ENCODE measurements at places on chromosomes 4 and X.
A peak's percentile ranks its signal among the peaks of the same experiment; 100 is the strongest.

DNA sequence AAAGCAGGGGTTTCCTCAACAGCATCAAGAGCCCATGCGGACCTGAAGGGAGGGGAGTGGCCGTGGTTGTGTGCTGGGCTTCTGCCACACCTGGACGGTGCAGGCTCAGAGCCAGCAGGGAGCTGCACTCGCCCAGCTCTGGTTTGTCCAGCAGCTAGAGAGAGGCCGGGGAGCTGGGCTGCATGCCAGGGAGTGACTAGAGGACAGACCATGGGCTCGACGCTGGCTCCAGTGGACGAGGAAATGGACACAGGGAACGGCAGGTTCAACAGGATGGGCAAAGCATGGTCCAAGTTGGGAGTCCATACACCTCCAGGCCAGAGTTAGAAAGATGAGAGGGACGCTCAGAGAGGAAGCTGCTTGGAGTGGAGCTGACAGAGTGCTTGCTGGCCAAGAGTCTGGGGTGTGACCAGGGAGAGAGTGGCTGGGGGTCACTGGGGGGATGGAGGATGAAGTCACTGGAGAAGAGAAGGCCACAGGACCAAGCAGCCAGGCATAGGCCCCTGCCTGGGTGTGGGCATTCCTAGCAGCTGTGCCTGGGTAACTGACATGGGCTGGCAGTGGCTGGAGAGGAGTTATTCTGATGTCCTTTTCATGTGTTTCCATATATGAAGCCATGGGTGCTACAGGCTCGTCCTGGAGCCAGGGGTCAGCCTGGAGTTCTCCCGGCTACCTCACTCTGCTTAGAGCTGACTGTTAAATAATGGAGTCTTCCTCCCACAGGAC lies 42.8 kb downstream of the HTT-AS start:
- DNase-seq, result no peak

DNA sequence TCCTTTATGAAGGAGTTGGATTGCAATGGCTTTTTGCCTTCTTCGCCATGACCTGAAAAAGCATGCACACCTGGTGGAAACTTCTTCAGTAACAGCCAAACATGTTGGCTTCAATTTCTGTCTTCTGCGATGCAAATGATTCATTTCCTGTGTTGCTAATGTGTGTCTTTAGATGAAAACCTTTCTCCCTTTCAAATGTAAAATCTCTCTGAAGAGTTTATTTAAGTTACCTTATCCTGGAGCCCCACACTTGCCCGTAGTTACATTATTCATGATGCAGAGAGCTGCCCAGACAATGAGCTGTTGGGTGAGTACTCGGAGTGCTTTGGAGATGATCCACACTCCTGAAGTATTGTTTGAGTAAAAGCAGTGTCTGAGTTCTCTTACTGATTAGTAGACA lies 1100.9 kb downstream of the RPA4 start:
- no peak for DNase-seq

GRCh38 chr4:60992037-60992436 lies 208.1 kb upstream of the ADGRL3 start:
- no peak for DNase-seq

- DNase-seq, result peak; percentile 99
These were observed 13.0 kb upstream of the SEPSECS start for GRCh38 chr4:25172961-25173915.

GRCh38 chrX:106036716-106037115 lies 1.8 kb downstream of the SERPINA7 start:
- no peak for DNase-seq

DNA sequence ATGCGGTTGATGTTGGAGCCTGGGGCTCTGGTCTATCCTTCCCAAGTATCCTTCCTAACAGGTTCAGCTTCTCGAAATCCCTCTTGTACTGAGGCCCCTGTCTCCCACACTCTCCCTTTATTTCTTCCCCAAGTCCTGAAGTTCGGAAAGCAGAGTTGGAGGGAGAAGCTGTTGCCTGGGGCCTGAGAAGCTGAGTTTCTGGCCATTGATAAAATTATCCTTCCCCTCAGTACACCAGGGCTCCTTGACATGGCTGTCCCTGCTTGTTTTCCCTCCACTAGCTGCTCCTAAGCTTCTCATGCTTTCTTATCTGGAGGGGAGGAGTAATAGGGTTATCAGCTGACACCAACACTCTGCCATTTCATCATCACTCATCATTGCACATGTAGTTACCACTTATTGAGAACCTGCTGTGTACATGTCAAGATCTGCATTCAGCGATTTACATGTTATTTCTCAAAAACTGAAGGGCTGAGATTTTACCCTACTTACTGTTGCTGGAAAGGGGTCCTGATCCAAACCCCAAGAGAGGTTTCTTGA lies 58.0 kb downstream of the FUNDC1 start:
- DNase-seq, result no peak

- DNase-seq, result no peak
These were observed 54.6 kb downstream of the PTCHD1 start for GRCh38 chrX:23389196-23389792.

DNA sequence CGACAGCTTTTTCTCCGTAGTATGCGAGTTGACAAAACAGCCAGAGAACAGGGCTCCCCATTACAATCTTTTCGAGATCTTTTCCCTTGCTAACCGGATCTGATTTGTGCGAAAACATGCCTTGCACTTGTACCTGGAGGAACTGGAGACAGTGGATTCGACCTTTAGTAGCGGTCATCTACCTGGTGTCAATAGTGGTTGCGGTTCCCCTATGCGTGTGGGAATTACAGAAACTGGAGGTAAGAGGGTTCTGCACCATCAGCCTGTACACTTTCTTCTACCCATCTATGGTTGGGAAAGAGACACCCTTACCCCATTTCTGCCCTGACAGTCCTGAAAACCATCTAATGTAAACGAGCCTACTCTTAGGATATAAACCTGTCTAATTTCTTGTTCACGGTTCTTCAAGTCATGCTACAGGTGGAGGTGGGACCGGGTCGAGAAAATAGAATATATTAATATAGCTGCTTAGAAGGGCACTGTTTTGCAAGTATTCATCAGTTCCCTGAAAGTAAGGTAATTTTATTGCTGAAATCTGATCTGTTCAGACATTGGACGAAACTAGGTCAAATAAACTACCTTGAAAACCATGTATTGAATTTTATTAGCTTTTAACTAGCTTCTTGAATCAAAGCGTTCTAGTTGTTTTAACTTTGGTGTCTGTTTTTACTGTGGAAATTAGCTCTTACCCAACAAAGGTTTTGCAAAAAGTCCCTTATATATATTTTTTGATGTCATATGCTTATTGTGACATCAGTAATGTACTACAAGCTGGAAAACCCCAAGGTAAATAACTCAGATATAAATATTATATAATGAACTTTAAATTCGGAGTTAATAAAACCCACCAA lies 869 bp downstream of the TMEM184C start:
- no peak for DNase-seq

DNA sequence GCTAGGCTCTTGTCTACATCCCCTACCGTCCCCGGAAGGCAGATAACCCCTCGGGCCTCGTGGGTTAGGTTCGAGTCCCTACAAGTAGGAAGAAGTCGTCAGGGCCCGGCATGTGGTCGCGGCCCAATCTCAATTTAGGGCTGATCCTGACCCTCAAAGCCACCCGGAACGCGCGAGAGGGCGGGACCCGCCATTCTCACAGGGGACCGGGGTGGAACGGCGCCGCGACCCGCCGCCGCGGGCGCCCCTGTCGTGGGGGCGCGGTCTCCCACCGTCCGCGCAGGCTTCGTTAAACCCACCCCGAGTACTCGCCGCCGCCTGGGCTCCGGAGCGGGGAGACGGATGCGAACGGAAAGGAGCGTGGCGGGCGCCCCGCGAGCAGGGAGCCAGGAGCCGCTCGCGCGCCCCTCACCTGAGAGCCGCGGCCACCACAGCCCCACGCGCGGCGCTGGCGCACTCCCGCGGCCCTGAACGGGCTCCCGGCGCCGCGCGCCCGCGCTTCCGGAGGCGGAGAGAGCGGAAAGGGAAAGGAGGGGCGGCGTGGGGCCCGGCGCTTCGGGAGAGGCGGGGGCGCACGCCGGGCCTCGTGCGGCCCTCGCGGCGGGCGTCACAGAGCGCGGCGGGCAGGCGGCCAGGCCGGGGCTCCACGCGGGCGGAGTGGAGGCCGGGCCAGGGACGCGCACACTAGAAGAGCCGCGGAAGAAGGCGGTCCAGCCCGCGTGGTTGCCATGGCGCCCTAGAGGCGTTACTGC lies at the start of gene CFAP97:
CFAP97 (minus strand) TSS at position 515 of the 752 bp plus-strand sequence. CDS start 12,804 bp downstream, outside the sequence.
- no peak for DNase-seq

DNA sequence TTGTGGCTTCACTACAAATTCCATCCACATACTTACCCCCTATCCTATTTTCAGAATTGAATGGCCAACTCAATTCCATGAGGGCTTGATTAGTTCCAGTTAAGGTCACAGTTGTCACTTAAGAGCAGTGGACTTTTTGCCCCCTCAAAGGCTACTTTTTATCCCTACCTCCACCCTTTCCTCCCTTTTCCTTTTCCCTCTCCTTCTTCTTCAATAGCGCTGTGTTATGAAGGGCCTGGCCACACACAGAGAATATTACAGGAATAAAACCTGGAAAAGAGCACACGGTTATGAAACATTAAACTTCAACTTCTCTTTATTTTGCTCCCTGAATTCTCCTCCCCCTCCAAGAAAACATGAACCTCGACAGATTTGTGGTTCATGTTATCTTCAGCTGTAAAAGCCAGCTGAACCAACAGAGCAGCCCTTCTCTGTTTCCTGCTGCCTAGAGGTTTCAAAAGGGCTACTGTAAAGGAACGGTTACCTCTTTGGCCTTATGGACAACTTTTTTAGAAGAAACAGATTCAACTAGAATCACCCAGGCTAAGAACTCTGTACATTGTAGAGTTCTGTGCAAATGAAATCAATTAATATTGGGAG lies 87.0 kb upstream of the RPL34 start:
- no peak for DNase-seq
